ENCODE measurements at places on chromosomes 3 and 15. TPM values are rescaled to one million over a fixed set of nuclear protein-coding genes. Genes with fewer than 3 reads are reported as not detected.

- no peak for DNase-seq
Measured at GRCh38 chr3:120173056-120173675, 78.9 kb upstream of the GSK3B start.

The EXD1 gene
- not detected for total RNA-seq

DNA sequence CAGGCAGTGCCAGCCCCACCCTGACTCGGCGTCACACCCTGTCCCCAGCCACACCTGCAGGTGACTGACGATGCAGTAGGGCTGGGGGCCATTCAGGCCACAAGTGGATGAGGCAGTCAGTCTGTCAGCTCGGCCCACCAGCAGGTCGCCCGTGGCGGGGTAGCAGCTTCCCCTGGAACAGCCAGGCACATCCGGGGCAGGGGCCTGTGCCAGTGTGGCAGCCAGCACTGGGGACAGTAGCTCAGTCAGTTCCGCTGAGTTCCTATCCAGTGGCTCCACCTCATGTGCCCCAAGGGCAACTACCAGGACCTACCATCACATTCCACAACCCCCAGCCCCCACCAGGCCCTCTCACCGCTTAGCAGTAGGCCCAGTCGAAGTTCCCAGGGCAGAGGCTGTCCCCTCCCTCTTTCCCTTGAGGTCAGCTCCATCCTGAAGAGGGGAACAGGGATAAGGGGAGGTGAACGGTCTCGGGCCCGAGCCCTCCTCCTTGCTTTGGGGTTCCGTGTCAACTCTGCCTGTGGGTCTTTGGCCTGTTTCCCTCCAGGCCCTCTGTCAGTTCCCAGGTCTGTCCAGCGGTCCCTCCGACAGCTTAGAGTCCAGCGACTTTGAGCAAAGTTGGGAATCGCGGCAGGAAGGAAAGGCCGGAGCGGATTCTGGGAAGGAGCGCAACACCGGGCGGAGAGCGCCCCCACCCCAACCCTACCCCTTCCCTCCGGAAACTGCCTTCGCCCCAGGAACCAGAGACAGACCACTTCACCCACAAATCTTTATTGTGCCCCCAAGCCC, at the start of gene LAMB2:
Gene LAMB2 (minus strand): TSS at position 614 of the 789 bp plus-strand sequence. CDS start 183 bp downstream, at position 431.
- peak; percentile 76 for DNase-seq

The SLC22A14 gene
- 1.8 TPM for total RNA-seq

DNA sequence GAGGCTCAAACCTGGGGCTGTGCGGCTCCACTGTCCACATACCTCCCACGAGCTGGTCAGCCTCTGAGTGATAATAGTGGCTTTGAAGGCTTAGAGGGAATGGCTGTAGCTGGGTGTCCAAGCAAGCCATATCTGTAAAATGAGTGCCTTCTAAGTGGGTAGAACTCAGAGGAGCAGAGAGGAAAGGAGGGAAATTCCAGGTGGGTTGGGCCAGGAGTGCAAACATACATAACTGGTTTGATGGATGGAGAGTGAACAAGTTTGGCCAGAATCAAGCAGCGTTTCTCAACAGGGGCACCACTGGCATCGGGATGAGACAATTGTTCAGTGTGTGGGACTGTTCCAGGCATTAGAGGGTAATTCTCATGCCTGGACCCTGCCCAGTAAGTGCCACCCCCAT, 91.1 kb downstream of the ASB7 start:
- DNase-seq, result peak; percentile 85

DNA sequence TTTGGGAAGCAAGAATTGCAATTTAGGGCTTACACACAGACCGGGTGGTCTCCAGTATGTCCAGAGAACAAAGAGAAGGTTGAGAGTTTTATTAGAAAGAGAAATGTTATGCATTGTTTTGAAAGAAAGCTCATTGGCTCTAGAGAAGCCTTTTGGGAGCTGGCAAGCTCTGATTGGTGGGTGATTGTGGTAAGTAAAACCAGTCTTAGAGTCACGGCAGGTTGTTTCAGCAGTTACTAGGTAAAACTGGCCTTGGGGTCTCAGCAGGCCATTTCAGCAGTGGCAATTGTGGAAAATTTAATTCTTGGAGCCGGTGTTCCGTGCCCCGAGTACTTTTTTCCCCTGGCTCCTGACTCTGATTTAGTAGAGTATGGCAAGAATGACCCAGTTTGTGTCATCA, 78.1 kb downstream of the MRPL46 start:
- DNase-seq, result no peak

The FEZF2 gene
- total RNA-seq, result not detected

- no peak for DNase-seq
Measured at GRCh38 chr3:188095431-188095830, 58.5 kb upstream of the LPP start.

The PSMD6 gene
- 73.3 TPM for total RNA-seq

- no peak for DNase-seq
Measured at GRCh38 chr3:194939532-194939909, 253.8 kb downstream of the FAM43A start.

- no peak for DNase-seq
Measured at GRCh38 chr3:72088486-72089025, 303.6 kb upstream of the PROK2 start.

The RLBP1 gene
- total RNA-seq, result not detected

The EEF1AKMT4 gene
- 11.6 TPM for total RNA-seq

GRCh38 chr3:50356553-50356952, 2.8 kb downstream of the TMEM115 start:
- DNase-seq, result no peak

GRCh38 chr15:51312166-51313073, 26.0 kb downstream of the CYP19A1 start:
- no peak for DNase-seq

The PSMA4 gene
- 358 TPM for total RNA-seq

The LRRC49 gene
- 5.8 TPM for total RNA-seq

DNA sequence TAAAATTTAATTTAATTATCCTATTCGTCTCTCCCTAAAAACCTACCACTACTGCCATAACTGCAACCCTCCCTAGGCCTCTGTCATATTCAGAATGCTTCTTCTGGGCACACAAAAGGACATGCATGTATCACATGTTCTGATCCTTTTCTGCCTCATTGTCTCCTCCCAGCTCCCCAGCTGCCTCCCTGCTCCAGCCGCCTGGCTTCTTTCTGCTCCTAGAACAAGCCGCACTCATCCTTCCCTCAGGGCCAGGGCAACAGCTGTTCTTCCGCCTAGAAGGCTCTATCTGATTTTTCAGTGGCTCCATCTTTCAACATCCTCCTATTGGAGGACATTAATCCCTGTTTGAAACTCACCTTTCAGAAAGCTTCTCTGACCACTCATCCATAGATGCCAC, 38.6 kb downstream of the TMED3 start:
- no peak for DNase-seq

The FOXB1 gene
- total RNA-seq, result not detected

The DPPA2 gene
- total RNA-seq, result not detected

DNA sequence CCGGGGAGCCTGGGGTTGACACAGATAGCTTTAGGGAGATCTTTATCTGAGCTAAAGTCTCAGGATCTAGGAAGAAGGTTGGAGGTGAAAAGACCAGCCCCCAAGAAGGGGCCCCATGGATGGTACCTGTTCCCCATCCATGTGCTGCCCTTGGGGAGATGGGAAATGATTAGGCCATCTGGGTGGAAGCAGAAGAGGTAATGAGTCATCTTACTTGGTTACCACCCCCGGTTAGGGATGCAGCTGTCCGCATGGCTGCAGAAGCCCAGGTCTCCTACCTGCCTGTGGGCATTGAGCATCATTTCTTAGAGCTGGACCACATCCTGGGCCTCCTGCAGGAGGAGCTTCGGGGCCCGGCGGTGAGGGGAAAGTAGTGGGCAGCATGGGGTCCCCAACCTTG, 3.1 kb upstream of the CPLX3 start:
- no peak for DNase-seq

- DNase-seq, result no peak
Measured at GRCh38 chr3:28947061-28947460, 333.8 kb upstream of the RBMS3 start.

DNA sequence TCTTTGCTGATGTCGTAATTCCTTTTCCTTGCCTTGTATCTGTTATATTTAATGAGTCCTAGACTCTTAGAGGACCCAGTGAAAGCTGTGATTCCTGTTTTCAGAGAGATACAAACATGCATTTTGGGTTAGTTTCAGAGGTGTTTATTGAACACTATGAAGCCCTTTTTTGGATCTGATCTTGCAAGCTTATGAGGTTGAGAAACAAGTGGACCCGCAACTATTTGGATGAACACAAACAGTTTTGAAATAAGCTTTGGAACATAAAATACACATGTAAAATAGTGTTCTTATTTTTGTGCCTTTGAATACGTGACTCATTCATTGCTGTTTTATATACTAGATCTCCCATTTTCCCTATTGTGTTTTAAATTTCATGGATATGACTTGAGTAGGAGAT, 33.5 kb downstream of the SNRK start:
- DNase-seq, result no peak

- DNase-seq, result no peak
Measured at GRCh38 chr3:40312661-40313226, 3.2 kb downstream of the EIF1B start.

Measured in Calu3 (cell line).